ENCODE measurements at places on chromosomes 3 and 15.

- no peak for DNase-seq
Observed at GRCh38 chr3:4856986-4857385, 122.3 kb upstream of the BHLHE40 start.

GRCh38 chr3:58164906-58165821 is 45.6 kb downstream of the DNASE1L3 start:
- DNase-seq: no peak

- peak; percentile 30 for DNase-seq
Observed at GRCh38 chr3:6799264-6799915, 61.5 kb upstream of the GRM7 start.

DNA sequence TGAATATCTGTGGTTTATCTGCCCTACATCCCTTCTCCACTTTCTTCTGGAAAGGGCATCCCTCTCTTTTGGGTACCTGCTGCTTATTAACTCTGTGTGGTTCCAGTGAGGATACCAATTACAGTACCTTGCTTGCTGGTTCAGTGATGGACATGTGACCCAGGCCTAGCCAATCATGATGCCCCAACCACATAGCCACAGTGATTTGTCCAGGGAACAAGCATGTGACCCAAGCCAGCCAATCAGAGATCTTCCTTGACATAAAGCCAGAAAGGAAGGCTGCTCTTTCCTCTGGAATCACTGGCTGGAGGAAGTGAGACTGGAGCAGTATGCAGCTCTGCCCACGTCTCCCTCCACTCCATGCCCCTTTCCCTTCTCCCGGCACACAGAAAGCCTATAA is 10.9 kb upstream of the TMEM158 start:
- DNase-seq: no peak

- DNase-seq: peak; percentile 61
Observed at GRCh38 chr3:108130701-108131474, 40.1 kb upstream of the CD47 start.

DNA sequence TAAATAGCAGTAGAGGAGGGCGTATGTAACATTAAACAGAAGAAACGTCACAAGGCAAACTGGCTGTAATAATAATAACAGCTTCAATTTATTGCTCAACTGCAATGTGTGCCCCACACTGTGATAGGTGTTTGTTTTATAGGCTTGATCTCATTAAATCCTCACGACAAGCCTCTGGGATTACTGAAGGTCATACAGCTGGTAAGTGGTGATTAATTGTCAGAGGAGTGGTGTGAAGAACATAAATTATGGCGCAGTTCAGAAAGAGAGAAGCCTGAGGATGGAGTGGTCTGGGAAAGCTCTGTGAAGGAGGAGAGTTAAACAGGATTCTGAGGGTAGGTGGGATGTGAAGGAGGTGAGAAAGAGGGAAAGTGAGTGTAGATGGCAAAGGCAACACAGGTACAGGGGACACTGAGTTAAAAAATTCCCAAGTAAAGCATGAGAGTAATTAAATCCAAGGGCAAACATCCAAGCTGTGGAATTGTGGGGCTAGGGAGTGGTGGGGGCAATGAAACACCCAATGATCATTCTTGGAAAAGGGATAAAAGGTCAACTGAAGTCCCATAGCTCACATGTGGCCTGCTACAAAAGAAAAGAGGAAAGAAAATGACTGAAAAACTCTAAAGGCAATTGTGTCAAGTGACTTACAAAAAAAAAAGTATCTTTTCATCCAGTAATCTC is 16.5 kb upstream of the GLCE start:
- DNase-seq: no peak

GRCh38 chr3:129622226-129622874 is 15.9 kb upstream of the PLXND1 start:
- no peak for DNase-seq

DNA sequence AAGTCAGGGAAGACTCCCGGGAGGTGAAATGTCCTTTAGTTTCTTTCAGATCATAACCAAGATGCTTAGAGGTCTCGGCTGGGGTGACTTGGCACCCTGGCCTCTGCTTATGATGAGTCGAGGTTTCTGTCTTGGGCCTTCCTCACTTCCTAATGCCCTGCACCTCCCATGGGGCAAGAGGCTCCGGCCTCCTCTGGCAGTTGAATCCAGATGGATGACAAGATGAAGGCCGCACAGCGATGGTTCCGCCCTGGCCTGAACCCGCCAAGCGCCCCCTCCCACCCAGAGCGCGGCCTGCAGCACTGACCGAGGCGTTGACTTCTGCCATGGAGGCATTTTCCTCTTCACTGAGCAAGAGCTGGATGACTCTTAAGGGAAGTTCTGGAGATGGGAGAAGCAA is 31.3 kb downstream of the MUC20 start:
- no peak for DNase-seq

- no peak for DNase-seq
Observed at GRCh38 chr3:159418571-159419526, 569.8 kb upstream of the IL12A start.

DNA sequence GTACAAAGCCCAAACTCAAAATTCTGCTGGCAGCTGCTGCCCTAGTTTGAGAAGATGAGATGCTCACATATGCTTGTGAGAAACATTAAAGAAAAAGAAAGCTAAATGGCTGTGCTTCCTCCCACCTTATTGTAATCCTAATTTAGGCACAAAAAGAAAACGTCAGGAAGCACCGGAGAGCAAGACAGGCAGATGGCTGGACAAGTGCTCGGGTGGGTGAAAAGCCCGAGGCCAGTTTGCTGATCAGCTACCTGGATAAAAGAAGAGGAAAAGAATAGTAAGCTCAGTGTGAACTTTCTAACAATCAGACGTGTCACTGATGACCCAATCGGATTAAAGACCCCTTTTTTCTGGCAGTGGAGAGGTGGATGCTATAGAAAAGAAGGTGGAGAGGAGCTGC is 368.0 kb upstream of the ATP10A start:
- no peak for DNase-seq

DNA sequence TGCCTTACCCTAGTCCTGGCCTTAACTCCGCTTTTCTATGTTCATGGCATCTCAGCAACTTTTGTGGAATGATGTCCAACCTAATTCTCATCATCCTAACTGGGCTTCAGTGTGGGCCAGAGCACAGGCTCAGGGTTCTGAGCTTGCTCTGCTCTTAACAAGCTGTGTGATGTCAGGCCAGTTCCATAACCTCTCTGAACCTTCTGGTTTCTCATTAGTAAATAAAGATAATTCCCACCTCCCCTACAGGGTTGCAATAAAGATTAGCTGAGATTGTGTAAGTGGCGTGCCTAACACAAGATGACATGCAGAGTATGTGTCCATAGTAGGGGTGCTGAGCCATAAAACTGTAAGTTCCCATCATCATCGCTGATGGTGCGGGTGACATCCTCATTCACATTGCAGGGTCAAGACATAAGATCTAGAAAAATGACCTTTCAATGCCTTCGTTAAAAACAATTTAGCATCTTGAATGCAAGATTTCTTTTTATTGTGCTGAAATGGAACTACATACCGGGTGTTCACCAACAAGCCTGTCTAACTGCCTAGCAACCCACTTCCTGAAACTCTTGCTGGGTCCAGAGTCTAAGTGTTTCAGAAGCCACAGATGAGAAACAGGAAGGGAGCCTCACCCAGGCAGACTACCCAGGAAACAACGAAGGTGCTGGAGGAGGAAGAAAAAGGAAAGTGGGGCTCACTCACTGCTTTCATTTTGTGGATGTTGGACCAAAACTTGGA is 36.2 kb downstream of the CDCP1 start:
- DNase-seq: peak; percentile 91

GRCh38 chr3:139377378-139377777 is 12.1 kb downstream of the COPB2 start:
- no peak for DNase-seq

- DNase-seq: peak; percentile 68
Observed at GRCh38 chr3:122101646-122102045, 46.5 kb downstream of the CD86 start.

DNA sequence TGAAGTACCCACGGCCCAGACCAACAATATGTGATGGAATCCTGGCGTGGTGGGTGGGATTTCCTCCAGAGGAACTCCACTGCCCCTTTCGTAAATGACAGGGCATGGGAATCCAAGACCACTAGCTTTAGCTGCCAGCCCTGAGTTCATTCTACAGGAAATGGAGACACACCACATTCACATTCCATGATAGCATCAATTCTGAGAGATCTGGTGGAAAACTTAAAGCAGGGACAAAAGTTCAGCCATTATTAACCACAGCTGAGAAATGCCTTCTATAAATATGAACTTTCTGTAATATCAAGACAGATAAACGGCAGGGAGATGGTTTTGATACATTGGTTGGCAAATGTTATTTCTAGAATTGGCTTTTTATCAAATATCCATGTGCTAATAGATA is 98.2 kb downstream of the FBN1 start:
- DNase-seq: no peak

DNA sequence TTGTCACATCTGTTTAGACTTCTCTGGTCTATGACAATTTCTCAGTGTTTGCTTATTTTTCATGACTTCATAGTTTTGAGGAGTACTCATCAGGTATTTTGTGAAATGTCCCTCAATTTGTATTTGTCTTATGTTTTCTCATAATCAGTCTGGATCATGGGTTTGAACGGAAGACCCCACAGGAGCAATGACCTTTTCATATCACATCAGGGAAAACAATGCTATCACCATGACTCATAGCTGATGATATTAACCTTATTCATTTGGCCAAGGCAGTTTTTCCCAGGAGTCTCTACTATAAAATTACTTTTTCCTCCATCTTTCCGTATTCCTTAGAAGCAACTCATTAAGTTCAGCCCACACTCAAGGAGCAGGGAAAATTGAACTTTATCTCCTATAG is 32.7 kb downstream of the AADACL2 start:
- no peak for DNase-seq

DNA sequence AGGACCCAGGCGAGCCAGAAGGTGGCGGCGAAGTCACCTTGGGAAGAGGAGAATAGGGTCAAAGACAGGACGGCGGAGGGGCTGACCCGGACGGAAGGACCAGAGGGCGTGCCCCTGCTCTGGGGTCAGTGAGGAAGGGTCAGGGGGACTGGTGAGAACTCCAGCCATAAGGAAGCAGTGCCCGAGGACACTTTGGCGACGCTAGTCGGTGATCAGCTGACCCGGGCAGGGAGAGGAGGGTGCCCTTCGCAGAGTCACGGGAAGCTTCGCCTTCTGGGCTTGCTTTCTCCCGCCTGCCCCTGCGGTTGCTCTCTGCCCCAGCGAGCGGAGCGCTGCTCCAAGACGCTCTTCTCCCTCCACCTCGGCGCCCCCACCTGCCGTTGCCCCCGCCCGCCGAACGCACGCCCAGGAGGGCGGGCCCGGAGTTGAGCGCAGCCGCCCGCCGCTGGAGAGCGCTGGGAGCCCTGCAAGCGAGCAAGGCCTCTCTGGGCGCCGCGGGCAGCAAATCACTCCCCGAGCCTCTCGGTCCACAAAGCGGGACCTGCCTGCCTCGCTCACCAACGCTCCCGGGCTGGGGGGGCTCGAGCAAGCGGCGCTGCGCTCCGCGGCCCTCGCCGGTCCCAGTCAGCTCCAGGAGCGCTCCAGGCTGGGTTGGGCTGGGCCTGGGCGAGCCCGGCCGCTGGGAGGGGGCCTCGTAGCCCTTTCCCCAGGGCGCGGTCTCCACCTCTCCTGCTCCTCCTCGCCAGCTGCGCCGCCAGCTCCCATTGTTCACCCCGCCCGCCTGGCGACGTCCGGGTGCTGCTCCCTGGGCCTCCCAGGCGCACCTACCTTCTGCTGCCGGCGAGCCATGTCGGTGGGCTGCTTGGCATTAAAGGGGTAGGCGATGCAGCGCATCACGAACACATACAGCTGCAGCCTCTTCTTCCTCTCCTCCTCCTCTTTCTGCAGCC is 1.2 kb downstream of the CADPS start:
- no peak for DNase-seq

DNA sequence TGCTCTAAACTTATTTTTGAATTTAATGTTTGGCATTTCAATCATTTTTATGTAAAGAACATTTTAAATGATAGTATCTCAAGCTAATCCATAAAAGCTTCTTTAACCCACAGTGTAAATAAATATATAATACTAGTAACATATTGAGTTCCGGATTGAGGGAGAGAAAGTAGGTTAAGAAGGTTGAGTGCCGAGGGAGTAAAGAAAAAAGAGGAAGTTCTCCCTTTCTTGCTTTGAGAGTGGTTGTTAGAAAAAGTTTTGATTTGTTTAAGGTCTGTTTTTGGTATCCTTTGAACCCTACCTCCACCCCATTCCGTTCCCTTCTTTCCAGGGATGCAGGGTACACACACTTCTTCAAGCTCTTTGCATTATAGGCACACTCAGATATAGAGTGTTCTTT is 130.8 kb downstream of the VPS8 start:
- no peak for DNase-seq
